Keratinocyte (primary cell): ENCODE measurements at places on chromosomes 7 and 10. TPM values are rescaled to one million over a fixed set of nuclear protein-coding genes. Genes with fewer than 3 reads are reported as not detected.

FAM24B gene
- 2.7 to 4.5 TPM (median 3.8 TPM) in 3 replicates for polyA plus RNA-seq

PCDH15 gene
- 0.01 TPM in 1 of 3 replicates, not detected in the others for polyA plus RNA-seq

NME8 gene
- polyA plus RNA-seq, result not detected in 3 replicates

DNA sequence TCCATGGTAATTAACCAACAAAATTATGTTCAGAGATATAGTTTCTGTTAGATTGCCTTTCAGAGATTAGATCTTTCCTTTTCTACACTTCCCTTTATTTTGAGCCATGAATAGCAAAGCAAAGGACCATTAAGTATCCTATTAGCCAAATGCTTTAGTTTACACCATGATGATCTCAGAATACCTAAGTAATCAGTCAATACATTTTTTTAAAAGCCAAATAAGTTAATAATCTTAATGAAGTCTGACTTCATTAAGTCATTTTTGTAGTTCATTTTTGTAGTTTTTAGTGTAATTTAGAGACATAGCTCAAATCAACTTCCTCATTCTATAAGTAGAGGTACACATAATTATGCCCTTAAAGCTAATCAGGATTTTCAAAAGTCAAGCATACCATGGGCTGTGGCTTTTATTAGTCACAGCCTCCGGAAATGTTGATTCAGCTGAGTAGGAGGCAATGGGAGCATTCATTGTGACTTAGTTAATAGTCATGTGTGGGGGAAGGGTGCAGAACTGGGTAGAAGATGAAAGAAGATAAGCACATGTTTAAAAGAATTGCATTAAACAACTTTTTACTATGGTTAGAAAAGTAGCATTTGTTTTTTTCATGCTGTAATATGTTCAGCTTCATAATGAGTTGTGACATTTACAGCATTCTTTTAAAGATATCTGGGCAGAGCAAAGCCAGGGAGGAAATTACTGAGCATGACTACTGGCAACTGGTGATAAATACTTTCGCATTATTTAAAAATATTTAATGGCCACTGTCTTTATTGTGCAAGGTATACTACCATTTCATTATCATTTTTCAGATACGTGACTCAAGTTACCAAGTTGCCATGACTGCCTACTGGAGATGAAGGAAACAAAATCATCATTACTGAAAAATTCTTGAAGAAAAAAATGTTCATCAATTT, 57.3 kb upstream of the CCDC71L start:
- peak; percentile 76 for DNase-seq

GRCh38 chr10:5978230-5978489, 817 bp upstream of the IL15RA start:
- no peak for DNase-seq
